ENCODE measurements at places on chromosomes 1 and 21. TPM values are rescaled to one million over a fixed set of nuclear protein-coding genes. Genes with fewer than 3 reads are reported as not detected.

Gene ATF3
- 10.7 TPM for total RNA-seq

Gene SPRR1A
- not detected for total RNA-seq

Gene AMY2B
- 1.2 TPM for total RNA-seq

Gene CNKSR1
- not detected for total RNA-seq

Gene KRTAP21-2
- total RNA-seq: not detected

Gene TNNI3K
- not detected for total RNA-seq

Gene ARHGAP30
- total RNA-seq: not detected

Gene FLVCR1
- total RNA-seq: 12.0 TPM

Gene SEC22B
- 26.5 TPM for total RNA-seq

Gene OR6N1
- not detected for total RNA-seq

Gene S100A3
- 0.42 TPM for total RNA-seq

Gene FCRL2
- not detected for total RNA-seq

Gene CSMD2
- not detected for total RNA-seq

Gene CRYAA
- total RNA-seq: not detected

Gene SLC2A5
- not detected for total RNA-seq

Gene DIRAS3
- total RNA-seq: 1.2 TPM

Gene FCRLB
- 0.62 TPM for total RNA-seq

Gene HES3
- not detected for total RNA-seq

Gene ZNF496
- total RNA-seq: 42.4 TPM

Gene TIAM1
- total RNA-seq: 0.83 TPM

All from endothelial cell of umbilical vein (primary cell).